ENCODE measurements at places on chromosomes 16 and 17.

DNA sequence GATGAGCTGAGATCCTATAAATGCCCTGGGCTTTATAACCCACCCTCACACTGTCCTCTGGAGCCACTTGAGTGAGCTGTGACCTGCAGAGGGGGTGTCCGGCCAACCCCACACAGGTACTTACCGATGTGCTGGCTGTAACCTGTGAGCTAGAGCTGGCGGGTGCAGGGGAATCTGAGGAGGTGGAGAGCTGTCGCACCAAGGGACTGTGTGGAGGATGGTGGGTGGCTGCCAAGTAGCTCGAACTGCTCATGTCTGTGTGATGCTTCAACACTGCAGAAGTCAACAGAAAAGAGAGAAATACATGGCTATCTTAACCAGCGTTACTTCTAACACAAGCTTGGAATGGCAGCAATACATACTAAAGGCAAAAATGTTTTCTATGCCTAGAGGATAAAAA is 39.4 kb downstream of the STH start:
- no peak for DNase-seq

DNA sequence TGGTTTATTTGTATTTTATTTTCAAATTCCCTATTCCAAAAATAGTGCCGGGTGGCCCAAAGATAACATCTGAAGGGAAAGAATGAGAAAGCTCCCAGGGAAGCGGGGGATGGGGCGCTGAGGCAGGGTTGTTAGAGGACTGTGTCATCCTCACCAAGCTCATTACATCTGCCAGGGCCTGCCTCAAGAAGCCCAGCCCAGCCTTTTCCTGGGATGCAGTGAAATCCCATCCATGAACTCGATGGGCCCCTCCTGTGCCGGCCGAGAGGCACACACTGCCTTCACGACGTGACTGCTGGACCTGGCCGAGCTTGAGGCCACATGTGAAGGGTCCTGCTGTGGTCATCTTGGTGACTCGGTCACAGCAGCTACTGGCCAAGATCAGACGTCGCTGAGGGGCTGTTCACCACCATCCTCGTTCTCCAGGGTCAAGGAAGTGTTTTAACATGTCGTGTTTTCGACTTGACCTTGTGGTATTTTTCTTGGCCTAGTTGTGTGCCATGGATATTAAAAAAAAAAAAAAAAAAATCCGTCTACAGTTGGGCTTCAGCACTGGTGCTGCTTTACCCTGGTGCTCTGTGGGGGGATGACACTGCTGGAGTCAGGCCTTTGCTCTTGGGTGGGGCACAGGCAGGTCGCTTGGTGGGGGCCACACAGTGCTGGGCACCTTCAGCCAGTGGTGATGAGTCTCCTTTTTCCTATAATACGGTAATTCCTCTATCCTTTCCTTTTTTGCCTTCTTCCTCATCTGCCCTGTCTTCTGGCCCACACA is 4.9 kb downstream of the TIMM22 start:
- DNase-seq: no peak

DNA sequence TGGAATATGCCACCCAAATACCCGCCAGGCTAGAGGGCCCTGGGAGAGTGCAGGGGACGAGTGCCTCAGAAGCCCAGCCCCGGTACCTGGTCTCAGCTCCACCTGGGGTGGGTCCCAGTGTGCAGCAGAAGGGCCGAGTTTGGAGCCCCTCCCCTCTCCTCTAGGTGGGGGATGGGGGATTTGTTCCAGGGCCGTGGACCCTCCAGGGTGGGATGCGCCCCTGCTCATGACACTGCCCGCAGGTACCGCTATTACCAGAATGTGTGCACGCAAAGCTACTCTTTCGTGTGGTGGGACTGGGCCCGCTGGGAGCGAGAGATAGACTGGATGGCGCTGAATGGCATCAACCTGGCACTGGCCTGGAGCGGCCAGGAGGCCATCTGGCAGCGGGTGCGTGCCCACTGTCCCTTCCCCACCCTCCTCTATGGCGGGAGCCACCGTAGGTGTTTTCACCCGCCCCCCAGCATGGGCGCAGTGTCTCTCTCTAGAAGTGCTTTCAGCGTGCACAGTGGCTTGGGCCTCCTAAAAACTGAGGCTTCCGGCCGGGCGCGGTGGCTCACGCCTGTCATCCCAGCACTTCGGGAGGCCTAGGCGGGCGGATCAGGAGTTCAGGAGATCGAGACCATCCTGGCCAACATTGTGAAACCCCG is 1.2 kb downstream of the NAGLU start:
- no peak for DNase-seq

GRCh38 chr16:73054498-73054812 is 6.5 kb upstream of the ZFHX3 start:
- DNase-seq: peak; percentile 35

- DNase-seq: no peak
Observed at GRCh38 chr17:81599719-81600486, 37.0 kb downstream of the NPLOC4 start.

GRCh38 chr16:61547626-61548025 is 488.6 kb downstream of the CDH8 start:
- DNase-seq: no peak

DNA sequence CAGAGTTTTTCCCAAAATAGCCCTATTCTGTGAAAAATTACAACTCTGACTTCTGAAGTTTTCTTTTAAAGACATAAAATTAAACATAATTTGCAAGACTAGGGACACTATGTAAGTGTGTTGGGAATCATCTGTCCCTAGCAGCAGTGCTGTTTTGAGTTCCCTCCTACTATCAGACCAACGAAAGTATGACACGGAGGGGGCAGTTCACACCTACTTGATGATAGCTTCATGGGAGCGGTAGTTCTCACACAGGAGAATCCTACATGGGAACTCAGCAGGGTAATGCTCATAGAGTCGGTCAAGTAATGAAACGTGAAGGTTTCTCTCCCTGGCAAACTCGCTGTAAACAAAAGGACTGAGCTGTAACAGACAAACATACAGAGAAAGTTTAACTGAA is 96.6 kb downstream of the HELZ start:
- DNase-seq: no peak

DNA sequence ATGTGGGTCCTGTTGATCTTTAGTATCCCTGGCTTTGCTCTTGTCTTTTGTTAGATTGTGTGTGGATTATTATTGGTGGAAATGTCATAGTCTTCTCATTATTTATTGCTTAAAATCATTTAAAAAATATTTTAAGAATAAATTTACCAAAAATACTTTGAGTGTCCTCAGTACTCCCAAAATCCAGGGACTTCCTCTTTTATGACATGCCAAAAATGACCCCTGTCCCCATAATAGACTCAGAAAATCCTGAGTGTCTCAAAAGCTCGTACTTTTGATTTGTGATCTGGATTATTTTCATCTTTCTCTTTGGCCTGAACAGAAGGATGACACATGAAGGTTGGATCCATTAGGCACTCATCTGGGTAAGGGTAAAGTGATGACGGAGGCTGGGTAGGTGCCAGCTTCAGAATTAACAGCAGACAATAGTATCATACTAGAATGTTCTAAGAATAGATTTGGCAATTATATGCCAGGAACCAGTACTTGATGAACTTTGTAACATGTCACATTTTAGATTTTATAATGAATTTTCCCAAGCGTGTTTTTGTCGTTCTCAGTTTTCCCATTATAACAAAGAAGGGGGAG is 602.2 kb upstream of the CDH8 start:
- no peak for DNase-seq

- DNase-seq: no peak
Observed at GRCh38 chr17:73550556-73550955, 93.7 kb downstream of the SDK2 start.

- no peak for DNase-seq
Observed at GRCh38 chr16:892536-893255, 78.1 kb downstream of the LMF1 start.

DNA sequence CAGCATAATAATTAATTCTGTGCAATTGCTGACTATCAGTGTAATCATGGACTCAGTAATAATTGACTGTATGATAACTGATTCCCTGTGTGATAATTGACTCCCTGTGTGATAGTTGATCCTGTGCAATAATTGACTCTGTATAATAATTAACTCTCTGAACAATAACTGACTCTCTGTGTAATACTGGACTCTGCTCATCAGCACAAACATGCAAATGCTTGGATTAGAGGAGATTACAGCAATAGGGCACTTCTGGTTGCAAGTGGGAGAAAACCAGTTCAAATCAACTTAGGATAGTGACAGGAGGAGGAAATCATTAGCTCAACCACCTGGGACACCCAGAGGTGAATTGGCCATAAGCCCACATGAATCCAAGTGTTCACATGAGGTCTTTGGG is 582.1 kb downstream of the RBFOX1 start:
- no peak for DNase-seq

- DNase-seq: no peak
Observed at GRCh38 chr16:79757968-79758367, 157.4 kb upstream of the MAF start.

DNA sequence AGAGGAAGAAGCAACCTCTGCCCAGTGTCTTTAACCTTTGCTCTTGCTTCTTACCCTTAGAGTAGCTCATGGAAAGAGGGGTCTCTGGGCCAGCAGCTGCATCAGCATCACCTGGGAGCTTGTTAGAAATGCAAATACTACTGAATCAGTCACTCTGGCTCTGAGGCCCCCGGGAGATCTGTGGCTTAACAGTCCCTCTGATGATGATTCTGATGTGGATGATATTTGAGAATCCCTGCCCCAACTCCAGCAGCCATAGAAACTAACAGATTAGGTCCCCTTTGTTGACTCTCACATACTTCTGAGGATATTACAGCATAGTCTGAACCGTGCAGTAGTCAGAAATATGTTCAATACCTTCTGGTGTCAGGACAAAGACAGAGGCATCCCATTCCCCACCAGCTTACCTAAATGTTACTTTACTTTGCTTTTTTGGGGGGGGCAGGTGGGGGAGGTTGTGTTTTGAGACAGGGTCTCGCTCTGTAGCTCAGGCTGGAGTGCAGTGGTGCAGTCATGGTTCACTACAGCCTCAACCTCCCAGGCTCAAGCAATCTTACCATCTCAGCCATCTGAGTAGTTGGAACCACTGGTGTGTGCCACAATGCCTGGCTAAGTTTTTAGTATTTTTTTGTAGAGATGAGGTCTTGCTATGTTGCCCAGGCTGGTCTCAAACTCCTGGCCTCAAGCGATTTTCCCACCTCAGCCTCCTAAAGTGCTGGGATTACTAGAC is 220.1 kb downstream of the CCDC182 start:
- no peak for DNase-seq

GRCh38 chr16:29664091-29664921 is 1.3 kb downstream of the SPN start:
- DNase-seq: no peak

DNA sequence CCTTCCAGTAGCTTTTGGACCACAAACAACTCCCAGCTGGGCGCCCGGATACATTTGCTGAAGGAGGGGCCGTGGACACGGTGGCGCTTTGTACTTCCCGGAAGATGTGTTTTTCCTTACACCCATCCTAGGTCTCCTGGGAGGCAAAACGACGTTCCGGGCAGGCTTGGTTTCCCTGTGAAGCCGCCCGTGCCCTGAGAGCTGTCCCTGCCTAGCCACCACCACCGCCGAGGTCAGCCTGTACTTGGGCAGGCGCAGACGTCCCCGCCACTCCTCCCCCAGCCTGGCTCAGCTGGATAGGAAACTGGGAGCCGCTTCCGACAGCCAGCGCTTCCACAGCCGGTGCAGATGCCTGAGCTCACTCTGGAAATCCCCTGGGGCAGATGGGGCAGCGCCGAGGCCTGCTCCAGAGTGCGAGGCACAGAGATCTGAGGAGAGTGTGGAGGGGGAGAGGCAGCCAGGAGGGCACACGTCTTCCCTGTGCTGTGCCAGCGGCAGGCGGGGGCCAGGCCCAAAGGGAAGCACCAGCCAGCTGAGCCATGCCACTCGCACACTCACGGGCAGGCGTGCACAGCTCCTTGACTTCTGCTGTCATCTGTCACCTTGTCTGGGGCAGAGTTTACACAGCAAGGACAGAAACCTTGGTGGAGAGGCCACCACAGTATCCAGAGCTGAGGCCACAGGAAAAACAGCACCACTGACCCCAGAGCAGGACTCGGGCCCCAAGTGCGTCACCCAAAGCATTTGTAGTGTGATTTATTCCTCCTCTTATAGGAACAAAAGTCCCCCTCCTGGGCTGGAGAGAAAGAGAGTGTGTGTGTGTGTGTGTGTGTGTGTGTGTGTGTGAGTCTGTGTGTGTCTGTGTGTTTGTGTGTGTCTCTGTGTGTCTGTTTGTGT is 3.0 kb downstream of the RHBDF2 start:
- peak; percentile 62 for DNase-seq

DNA sequence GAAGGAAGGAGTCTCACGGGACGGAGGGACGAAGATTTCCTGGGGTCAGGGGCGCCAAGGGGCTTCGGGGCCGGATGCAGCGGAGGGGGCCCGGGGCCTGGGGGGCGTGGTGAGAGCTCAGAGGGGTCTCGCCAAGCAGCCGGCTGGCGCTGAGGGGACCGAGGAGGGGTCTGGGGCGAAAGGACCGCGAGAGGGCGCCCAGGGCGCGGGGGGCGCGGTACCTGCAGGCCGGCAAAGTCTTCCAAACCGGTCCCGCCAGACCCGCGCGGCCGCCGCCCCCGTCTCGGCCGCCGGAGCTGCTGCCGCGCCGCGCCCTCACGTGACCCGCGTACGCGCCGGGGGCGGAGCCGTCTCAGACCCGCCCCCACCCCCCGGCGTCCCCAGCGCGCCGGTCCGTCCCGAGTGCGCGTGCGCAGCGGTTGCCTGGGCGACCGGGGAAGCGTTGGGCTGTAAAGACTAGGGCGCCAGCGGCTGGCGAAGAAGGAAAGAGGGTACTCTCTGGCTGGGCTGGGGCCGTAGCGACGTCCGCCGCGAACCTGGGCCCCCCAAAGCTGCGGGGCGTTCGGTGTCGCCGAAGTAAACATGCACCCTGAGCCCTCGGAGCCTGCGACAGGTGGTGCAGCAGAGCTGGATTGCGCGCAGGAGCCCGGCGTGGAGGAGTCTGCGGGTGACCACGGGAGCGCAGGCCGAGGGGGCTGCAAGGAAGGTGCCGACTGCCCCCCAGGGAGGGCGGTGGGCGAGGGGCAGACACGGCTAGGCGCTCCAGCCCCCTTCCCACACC is at the start of the genes DNAAF1 and HSDL1:
TSS of gene DNAAF1 (plus strand) at position 450 of the 781 bp plus-strand sequence. CDS start at position 583, 133 bp downstream.
TSS of gene HSDL1 (minus strand) at position 319 of the 781 bp plus-strand sequence. CDS start 13,856 bp downstream, outside the sequence.
- DNase-seq: peak; percentile 90

DNA sequence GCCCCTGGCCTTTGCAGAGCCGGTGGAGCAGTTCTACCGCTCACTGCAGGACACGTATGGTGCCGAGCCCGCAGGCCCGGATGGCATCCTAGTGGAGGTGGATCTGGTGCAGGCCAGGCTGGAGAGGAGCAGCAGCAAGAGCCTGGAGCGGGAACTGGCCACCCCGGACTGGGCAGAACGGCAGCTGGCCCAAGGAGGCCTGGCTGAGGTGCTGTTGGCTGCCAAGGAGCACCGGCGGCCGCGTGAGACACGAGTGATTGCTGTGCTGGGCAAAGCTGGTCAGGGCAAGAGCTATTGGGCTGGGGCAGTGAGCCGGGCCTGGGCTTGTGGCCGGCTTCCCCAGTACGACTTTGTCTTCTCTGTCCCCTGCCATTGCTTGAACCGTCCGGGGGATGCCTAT is 29.5 kb downstream of the CIITA start:
- no peak for DNase-seq

GRCh38 chr17:2795441-2796163 is 636 bp upstream of the RAP1GAP2 start:
- DNase-seq: no peak

DNA sequence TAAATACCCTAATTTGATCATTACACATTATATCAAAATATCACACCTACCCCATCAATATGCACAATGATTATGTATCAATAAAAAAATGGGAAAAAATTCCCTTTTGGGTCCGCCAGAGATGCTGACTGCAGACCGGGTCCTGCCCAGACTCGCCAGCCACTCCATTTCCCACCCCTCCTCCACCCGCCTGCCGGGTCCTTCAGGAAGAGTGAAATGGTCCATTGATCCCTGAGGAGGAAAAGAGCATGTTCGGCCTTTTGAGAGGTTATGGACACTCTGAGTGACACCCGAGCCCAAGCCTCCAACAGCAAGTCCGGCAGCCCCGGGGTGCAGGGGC is 123.9 kb upstream of the ZFHX3 start:
- peak; percentile 42 for DNase-seq

Data from SHP77 (cell line).